ENCODE measurements at places on chromosomes 6 and 20. TPM values are rescaled to one million over a fixed set of nuclear protein-coding genes. Genes with fewer than 3 reads are reported as not detected.

GRCh38 chr6:73309535-73309784, 44.6 kb downstream of the DPPA5 start:
- DNase-seq, result no peak

DNA sequence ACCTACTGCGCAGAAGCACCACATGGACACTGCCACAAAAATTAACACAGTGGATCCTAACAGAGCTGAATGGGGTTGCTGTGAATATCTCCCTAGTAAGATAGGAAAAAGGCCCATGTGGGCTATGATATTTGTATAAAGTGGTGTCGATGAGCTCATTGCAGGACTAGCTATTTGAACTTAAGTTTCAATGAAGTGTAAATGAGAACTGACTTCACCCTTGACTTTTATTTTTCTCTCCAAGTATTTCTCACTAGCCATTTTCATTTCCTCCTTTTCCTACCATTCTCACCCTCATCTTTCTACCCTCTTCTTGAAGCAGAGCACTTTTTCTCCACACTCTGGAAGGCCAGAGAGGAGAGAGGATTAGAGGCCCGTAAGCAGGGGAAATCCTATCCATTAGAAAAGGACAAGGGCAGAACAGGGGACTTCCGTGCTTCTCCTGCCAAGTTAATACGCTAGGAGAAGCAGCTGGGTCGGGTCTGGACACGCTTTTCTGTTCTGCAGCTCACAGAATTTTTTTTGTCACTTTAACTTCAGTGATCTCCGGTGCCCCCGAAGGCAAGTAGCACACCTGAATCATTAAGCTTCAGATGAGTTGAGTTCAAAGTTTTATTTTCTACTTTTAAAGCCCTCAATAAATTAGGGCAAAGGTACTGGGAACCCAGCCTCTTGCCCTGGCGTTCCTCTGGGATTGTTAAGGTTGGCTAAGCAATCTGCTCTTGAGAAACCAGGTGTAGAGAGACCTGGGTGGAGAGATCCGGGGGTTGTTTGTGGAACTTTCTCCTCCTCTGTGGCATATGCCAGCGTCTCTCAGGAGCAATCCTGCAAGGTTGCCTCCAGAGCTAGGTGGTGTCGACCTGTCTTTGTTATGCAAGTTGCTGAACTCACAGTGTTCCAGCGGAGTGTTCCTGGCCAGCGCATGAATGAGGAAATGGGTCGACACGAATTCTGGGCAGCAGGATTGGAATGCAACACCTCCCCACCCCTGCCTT, 56.2 kb upstream of the ARID1B start:
- peak; percentile 44 for DNase-seq

DNA sequence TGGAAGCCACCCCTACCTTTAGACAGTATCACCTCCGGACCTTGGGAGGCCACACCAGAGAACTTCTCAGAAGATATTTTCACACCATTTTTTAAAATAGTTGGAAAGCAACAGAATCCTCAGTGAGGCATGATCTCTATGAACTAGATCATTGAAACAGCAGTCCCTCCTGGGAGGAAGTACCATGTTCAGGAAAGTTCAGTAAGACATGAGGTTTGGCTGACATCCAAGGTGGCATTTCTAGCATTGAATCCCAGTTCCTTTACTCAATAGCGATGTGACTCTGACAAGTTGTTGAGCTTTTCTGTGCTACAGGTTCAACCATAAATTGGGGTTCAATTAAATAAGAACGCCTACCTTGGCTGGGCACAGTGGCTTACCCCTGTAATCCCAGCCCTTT, 169.0 kb downstream of the TBC1D7 start:
- DNase-seq, result no peak

- peak; percentile 7 for DNase-seq
Measured at GRCh38 chr6:51675922-51676275, 411.5 kb downstream of the PKHD1 start.

DNA sequence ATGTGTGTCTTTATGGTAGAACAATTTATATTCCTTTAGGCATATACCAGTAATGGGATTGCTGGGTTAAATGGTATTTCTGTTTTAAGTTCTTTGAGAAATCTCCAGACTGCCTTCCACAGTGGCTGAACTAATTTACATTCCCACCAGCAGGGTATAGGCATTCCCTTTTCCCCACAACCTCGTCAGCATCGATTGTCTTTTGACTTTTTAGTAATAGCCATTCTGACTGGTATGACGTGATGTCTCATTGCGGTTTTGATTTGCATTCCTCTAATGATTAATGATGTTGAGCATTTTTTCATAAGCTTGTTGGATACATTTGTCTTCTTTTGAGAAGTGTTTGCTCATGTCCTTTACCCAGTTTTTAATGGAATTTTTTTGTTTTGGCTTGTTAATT, 5.3 kb upstream of the TASP1 start:
- no peak for DNase-seq

GRCh38 chr20:37881601-37882343, 21.2 kb upstream of the VSTM2L start:
- no peak for DNase-seq

GRCh38 chr6:79440598-79440997, 96.6 kb downstream of the LCA5 start:
- DNase-seq, result no peak

GRCh38 chr6:134945045-134945444, 4.9 kb downstream of the ALDH8A1 start:
- no peak for DNase-seq

GRCh38 chr6:165552248-165552736, 110.7 kb downstream of the PDE10A start:
- no peak for DNase-seq

- peak; percentile 41 for DNase-seq
Measured at GRCh38 chr20:17965042-17965697, 3.4 kb downstream of the SNX5 start.

DNA sequence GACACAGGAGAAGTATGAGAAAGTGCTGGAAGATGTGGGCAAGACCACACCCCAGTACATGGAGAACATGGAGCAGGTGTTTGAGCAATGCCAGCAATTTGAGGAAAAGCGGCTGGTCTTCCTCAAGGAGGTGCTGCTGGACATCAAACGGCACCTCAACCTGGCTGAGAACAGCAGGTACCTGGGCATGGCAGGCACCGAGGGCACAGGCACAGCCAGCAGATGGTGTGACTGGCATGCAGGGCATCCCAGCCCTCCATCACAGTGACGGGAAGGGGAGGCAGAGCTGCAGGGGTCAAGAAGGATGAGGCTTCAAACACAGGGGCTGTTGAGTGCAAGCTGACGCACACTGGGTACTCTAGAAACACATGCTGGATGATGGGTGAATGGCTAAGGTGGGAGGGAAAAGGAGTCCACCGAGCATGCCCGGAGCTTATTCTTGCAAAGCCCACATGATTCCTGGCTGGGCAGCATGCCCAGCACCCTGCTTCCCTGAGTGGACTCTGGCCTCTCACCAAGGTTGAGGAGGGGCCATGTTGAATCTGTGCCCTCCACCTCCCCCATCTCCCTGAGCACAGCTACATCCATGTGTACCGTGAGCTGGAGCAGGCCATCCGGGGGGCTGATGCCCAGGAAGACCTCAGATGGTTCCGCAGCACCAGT, 26.3 kb downstream of the SPDEF start:
- peak; percentile 68 for DNase-seq

GRCh38 chr20:19170148-19170547, 42.3 kb upstream of the SLC24A3 start:
- no peak for DNase-seq

DNA sequence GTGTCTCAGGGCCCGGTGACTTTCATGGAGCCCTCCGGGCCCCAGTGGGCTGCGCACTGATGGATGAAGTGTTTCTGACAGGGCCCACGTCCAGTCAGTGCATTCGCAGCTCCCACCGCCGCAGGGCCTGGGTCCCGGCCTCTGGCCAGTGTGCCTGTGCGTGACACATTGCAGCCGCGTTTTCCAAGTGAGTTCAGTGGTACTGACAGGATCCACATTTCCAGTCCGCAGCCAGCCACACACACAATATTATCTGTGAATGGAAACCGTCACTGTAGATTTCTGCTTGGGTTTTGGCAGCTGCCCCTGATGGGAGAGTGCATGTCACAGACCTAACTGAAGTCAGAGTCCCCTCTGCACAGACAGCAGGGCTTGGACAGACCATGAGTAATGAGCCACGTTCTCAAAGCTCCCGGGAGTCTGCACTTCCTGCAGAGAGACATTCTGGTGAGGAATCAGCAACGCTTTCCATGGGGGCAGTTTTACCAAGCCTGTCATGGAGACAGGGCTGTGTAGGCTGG, 171.4 kb downstream of the MYLK4 start:
- DNase-seq, result no peak

- no peak for DNase-seq
Measured at GRCh38 chr6:16078064-16078463, 50.8 kb upstream of the MYLIP start.

DNA sequence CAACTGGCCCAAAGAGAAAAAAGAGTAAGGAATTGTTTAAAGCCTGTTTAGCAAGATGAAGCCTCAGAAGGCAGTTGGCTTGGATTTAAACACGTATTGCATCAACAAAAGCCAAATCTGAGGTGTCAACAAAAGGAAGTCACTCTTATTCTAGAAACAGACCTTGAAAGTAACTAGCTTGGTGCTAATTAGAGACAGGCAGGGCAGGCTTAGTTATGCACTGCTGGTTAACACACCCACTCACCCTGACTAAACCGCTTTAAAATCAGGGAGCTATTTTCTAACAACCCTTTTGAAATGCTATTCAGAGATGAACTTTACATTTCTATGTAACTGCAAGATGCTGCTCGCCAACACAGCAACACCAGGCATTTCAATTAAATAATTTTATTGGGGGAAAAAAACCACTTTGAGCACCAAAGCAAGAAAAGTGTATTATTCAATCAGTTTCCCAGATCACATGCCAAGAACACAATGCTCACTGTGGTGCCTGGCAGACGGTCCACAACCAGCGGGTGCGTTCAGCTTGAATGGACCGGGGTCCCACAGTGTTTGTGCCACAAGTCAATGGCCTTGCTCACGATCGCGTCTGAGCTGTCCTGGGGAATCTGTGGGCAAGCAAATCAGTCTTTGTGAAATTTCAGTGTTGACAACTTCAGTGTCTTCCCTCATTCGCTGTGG, 23.6 kb downstream of the TBC1D7 start:
- no peak for DNase-seq

DNA sequence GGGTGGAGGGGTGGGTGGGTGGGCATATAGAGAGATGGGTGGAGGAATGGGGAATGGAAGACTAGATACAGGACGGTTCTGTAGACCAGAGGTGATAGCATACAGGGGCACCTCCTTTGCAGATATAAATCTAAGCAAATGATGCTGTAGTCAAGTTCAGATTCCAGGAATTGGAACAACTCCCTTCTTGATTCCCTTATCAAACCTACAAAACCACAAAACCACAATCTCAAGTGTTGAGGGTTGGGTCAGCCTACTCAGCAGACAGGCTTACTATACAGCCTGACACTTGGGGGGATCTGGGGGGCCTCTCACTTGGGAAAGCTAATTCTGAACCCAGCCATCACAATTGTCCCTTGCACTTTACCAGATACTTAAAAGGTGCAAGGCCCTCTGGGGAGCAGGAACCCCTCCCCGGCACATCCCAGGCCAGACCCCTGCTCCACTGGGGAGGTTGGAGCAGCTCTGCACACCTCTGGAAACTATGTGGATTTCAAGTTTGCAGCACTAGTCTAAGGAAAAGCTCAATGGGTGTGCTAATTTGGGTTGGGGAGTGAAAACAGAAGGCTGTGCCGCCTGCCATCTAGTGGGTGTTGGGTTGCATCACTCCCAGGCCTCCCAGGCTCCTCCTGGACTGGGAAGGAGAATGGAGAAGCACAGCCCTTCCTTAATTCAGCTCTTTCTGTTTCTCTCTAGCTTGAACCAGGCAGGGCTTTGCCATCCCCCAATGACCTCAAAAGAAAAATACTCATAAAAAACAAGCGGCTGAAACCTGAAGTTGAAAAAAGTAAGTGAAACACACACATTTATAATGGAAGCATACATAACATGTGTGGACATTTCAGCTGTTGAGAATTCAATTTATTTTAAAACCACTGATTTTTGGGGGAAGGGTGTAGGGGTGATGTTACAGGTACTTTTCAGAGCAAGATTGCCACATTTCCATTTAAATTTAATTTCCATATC, 121.2 kb upstream of the LAMP5 start:
- DNase-seq, result peak; percentile 57

DNA sequence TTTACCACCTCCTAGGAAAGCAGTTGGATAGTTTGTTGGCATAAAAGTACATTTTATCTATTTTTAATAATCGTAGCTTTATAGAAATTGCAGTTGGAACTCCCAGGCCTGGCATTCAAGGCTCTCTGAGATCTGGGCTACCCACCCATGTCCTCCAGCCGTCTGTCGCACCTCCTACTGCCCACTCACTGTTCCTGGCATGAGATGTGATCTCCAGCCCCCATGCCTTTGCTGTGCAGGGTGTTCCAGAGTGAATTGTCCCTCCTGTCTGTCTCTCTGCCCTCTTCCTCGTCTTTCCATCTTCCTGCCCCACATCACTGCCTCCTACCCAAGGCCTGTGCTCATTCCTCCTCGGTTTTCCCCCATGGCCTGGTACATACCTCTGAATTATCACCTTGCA, 50.7 kb downstream of the PTPN1 start:
- no peak for DNase-seq

DNA sequence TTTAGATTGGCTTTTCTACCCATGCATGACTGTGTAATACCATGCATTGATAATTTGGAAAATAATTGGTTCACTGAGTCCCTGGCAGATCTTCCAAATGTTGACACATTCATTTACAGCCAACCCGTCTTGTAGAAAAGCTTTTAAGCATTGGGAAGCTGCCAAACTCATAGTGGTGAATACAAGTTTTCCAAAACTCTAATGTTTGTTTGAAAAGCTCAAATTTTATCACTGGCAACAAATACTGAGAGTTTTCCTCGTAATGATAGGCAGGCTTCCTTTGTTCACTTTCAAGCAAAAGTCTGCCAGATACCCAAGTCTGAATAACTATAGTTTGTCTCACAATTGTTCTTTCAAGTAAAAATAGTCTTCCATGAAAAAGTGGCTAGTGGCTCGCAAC, 143.0 kb downstream of the FIG4 start:
- DNase-seq, result no peak

DNA sequence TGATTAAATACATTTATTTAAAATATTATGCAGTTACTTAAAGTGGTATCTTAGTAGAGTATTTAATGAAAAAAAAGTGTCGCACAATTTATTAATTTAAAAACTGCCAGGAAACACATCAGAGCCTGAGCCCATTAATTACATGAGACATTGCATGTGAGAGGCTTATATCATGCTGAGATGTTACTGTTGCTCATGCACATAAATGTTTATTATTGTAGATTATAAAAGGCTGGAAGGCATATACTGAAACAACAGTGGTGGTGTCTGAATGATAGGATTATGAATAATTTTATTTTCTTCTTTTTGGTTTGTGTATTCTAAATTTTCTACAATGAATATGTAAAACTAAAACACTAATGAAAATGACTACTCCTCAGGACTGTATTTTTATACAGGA, 45.7 kb upstream of the TXNDC5 start:
- DNase-seq, result no peak

GRCh38 chr6:53492860-53493634, 51.9 kb downstream of the GCLC start:
- no peak for DNase-seq

- DNase-seq, result no peak
Measured at GRCh38 chr6:83884523-83884922, 25.0 kb downstream of the CYB5R4 start.

KCNS1 gene
- 0.27 TPM for total RNA-seq

CCR6 gene
- total RNA-seq, result 0.31 TPM

IMPG1 gene
- total RNA-seq, result not detected

BANF2 gene
- not detected for total RNA-seq

IPCEF1 gene
- 1.8 TPM for total RNA-seq

C4B gene
- total RNA-seq, result 3.8 TPM

SPO11 gene
- total RNA-seq, result not detected

DSP gene
- total RNA-seq, result 249 TPM

CPNE5 gene
- 7.8 TPM for total RNA-seq

HSPA1L gene
- total RNA-seq, result 0.89 TPM

HDGFL1 gene
- total RNA-seq, result not detected

RNF182 gene
- not detected for total RNA-seq

RBM12 gene
- total RNA-seq, result 63.5 TPM

All from left colon (tissue), 2 donors.